ENCODE measurements at places on chromosomes 2 and 18.

DNA sequence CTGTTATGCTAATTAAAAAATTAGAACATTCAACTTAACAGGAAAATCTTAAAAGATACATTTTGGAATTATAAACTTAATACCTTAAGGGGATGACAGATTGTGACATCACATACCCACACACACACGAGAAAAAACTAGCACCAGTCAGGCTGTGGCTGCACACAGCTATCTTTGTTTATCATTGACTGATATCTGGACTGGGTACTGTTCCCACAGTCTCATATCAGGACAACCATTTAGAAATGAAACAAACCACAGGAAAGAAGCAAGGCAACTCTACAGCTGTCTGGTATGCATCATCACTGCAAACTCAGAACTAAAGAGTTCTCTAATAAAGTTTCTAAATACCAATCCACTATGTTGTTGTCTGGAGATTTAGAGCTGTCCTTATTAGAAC, 210.9 kb upstream of the SMAD7 start:
- peak; percentile 53 for DNase-seq

DNA sequence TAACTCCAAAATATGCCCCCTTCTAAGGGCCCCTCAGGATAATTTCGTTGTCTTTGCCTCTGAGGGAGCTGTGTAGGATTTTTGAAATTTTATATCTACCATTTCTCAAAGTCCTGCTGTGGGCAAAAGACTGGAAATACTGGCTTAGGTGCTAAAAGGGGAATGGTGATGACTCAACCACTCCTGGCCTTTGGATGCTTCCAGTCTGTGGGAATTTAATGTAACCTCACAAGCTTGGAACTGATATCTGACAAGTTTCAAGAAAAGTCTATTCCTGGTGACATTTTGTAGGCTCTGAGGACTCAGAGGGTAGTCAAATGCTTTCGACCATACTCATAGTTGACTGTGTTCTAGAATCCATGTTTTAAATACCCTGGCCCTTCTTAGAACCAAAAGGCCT, 3.4 kb upstream of the APCDD1 start:
- no peak for DNase-seq

GRCh38 chr18:58194028-58194427, 150.0 kb downstream of the NEDD4L start:
- no peak for DNase-seq

DNA sequence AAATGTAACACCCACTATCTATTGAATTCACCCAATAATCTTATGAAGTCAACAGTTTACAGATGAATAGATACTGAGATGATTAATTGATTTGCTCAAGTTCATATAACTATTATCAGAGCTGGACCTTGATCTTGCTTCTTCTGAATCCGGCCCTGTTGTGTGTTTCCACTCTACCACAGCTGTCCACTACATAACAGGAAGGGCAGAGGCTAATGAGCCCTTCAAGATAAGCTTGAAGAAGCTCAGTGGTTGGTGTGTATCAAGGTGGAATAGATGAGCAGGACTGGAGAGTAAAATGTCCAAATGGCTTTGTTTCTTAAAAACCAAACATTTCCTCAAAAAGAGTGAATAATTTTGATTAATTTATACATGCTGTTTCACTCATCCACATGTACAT, 56.4 kb upstream of the ITGB6 start:
- no peak for DNase-seq

DNA sequence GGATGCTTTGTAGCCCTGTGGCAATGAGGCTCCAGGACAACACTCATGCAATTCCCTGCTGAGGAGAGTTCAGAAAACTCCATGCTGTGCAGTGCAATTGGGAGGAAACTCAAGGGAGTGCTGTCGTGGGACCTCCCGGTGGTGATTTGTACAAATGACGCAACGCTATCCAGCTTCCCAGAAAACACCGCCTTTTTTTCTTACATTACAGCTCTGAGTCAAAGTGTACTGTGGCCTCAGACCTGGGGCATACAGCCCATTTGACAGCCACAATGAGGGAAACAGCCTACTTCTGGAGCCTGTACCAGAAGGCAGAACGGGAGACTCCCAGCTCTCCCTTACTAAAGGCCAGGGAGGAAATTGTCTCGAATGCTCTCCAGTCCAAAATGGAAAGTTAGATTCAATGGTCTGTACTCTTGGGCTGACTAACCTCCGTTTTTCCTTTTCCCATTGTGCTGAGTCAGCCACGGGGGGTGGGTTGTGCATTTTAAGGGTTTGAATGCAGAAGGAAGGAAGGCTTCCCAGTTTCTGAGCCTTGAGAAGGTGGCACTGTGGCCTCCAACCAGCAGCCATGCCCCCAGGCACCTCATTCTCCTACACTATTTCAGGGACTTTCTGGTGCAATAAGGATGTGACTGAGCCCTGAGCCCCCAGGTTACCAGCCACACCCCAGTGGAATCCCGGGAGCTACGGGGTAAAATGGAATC, 16.4 kb upstream of the CYP1B1 start:
- no peak for DNase-seq

DNA sequence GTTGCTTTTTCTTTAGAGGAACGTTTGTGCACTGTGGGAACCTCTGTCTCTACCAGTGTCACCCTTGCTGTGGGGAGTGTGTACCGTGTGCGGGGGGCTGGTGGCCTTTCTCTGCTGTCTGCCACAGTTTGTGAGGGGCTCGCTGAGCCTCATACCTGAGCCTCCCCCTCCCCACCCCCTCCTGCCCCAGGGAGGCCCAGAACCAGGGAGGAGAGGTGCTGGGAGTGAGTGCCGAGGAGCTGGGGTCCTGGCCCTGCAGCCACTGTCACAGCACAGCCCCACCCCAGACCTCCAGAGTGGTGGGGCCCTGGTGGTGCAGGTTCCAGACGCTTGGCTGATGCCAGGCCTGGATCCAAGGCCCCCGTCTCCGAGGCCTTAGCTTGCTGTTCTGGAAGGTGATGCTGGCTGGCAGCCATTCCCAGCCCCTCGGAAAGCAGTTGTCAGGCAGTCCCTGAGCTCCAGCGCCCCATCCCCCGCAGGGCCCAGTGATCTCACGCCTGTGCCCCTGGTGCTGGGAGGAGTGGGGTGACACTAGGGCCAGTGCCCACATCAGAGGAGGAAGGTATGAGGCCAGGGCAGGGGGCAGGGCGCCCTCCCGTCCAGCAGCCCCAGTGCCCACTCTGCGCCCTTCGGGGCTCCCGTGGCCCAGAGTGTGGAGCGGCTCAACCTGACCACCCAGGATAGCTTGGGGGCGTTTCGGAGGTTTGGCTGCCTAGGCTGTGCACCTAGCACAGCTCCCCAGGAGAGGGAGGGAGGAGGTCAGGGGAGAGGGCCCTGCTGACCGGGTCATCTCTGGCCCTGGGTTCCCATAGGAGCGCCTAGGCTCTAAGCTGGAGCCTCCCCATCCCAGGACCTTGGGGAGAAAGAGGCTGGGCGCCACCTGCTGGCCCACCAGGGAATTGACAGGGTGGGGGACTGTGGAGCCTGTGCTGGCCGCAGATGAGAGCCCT, 53.0 kb upstream of the ALPP start:
- peak; percentile 56 for DNase-seq

DNA sequence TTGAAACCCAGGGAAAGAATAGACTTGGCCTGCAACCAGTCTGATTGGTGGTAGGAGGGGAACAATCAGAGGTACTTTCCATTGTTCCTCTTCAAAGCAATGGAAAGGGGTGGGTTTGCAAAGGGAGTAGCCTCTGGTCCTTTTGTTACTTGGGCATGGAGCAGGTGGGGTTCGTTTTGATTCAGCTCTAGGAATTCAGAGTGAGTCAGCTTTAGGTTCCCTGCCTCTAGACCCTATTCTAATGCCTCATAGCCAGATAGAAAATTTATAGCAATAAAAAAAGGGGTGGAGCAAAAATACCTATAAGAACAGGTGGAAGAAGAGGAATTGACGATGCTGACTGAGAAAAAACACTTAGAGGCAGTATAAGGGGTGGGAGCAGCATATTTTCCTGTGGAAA, 636.4 kb downstream of the PLCL1 start:
- no peak for DNase-seq

- DNase-seq: no peak
Observed at GRCh38 chr2:120323214-120323613, 22.7 kb upstream of the INHBB start.

- no peak for DNase-seq
Observed at GRCh38 chr2:57908736-57909161, 137.9 kb upstream of the VRK2 start.

GRCh38 chr2:61187085-61187484, 25.1 kb downstream of the C2orf74 start:
- no peak for DNase-seq

DNA sequence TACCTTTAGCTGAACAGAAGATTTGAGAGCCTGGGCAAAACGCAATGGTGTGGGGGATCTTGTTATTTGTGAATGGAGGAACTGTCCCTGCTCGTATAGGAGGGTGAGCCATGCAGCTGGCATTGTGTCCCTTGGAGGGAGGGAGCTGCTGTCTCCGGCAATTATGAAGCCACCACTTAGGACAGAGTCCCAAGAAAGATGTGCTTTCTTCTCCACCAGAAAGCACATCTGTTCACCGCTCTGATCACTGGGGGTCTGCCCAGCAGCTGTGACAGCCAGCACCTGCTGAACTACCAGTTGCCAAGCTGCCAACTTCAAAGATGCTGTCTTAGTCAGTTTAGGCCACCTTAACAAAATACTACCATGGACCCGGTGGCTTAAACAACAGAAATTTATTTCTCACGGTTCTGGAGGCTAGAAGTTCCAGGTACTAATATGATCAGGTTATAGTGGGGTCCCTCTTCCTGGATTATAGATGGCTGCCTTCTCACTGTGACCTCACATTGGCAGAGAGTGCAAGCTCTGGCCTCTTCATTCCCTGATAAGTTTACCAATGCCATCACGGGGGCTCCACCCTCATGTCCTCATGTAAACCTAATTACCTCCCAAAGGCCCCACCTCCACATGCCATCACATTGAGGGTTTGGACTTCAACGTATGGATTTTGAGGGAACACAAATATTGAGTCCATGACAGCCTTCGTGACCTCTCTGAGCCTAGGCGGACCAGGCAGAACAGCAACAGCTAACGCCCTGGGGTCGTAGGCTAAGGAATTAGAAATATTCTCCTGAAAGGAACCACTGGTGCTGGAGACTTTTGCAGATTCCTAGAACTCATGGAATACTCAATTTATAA, 148.3 kb downstream of the RHBDD1 start:
- DNase-seq: no peak

- DNase-seq: no peak
Observed at GRCh38 chr18:11994336-11994702, 13.0 kb downstream of the IMPA2 start.

- DNase-seq: no peak
Observed at GRCh38 chr18:10128921-10129501, 215.2 kb downstream of the VAPA start.

DNA sequence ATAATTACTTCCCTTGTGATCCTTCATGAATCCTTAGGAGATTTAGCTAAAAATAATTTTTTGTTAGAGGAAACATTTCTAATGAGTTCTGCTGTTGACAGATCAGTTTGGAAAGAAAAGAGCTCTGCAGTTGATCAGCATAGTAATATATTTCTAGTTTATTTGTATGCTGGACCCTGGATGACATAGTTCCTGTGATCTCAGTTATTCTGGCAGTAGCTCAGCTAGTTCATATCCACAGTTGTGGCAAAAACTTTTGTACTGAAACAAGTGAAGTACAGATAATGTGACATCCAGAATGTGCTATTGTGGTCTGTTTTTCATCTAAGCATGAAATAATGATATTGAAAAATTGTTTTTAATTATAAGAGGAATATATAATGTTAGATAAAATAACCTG, 33.7 kb downstream of the ABI2 start:
- DNase-seq: no peak

DNA sequence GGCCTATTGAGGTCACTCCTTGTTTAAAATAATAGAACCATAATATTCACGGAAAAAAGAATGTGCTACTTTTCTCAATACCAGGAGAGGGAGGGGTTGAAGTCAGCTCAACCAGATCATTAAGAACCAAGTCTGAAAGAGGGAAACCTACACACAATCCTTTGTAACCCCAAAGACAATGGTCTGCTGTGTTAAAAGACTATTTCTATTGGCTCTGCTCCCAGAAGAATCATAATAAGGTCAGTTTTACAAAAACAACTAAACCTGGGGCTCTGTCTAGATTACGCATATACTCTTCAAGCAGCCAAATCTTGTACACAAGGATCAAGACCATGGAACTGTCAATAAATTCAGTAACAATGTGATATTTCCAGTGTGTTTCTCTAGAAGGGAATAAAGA, 177.2 kb upstream of the CRIM1 start:
- no peak for DNase-seq

DNA sequence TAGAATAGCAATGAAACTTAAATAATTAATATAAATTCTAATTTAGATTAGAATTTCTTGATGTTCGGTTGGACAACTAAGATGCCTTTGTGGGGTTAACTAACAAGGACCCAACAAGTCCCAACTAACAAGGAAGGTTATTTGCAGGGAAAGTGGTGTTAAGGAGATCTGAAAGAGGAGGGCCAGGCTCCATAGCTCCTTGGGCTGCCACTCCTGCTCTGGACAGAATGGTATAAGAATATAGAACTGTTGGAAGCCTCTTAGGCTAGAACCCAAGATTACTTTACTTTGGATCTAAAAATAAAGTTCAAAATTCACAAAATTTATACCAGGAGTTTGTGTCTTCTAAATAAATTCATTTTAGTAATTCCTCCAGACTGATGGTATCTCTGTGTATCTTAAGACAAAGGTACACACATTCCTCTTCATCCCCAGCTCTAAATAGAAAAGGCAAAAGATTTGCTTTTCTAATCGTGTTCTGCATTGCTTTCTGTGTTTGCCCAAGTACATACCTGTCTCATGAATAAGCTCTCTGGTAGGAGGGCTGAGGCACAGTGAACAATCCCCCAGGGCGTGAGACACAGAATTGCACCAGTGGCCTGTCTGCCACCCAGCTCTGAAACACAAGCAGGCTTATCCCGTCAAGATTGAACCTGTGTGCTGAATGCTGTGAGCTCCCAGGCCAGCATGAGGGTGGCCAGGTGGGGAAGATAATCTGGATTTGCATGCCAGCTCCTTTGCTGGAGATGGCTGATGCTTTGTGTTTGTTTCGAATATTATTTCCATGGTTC, 176.0 kb downstream of the ACKR3 start:
- DNase-seq: no peak

- no peak for DNase-seq
Observed at GRCh38 chr2:66445076-66445924, 10.4 kb downstream of the MEIS1 start.

- DNase-seq: no peak
Observed at GRCh38 chr2:19519045-19519444, 160.6 kb upstream of the OSR1 start.

GRCh38 chr2:17539611-17540092, 844 bp upstream of the VSNL1 start:
- DNase-seq: no peak

DNA sequence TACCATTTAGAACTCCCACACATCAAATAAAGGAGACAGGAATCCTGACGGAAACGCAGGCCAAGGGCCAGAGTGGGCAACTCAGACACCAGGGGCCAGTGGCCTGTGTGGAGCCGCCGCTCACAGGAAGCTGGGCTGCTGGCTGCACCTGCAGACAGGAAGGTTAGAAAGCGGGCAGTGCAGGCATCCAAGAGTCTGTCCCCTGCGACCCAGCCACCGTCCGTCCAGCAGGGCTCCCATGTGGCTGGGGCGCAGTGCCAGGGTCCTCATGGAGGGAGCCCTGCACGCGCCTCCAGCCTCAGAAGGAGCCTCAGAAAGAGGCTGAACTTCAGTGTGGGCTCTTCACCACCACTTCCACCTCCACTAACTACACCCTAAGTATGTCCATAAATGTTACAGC, 2.5 kb upstream of the ANO7 start:
- DNase-seq: no peak

Data from stimulated activated CD4-positive, alpha-beta T cell treated with anti-CD3 and anti-CD28 coated beads, Interleukin-15, amount 100 ng/mL, for 24 hours (primary cell).